ENCODE measurements at places on chromosomes 3 and 15.

DNA sequence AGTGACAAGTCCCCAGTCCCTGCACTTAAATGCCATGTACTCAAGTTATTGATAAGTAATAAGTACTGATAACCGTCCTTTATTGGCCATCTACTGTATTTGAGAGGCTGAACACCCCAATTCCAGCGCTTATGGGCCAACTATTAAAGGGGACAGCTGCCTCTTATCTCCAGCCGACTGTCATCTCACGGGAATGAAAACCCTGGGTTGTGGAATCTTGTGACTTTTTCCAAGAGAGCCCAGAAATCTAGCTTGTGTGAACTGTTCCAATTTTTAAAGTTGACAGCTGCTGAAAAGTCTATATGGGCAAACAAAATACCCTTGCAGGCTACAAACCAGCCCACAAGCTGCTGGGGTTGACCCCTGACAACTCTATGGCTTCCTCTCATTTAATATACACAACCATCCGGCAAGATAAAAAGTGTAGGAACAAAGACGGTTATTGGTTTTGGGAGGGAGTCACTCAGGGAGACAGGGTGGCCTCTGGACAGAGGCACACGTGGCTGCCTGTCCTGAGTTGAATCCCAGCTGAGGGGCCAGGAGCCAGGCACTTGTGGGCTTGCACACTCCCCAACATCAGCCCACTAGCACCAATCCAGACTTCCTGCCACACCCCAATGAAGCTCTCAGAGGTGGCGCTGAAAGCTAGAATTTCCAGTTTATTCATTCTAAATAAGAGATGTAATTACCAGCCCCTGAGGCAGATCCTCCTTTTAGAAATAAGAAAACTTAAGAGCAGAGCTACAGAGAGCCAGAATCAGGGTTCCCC, 16.2 kb downstream of the SPSB4 start:
- no peak for DNase-seq

GRCh38 chr15:69515926-69516325, 63.3 kb downstream of the RPLP1 start:
- DNase-seq: no peak

DNA sequence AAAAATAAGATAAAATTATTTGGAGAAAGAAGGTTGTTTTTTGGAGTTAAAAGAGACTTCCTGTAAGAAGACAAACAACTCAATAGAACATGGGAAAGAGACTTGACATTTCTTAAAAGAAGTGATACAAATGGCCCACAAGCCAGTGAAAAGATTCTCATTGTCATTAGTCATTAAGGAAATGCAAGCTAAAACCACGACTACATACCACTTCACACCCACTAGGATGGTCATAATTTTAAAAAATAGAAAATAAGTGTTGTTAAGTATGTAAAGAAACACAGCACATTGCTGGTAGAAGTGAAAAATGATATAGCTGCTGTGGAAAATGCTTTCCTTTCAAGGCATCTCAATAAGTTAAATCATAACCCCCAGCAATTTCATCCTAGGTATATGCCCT, 44.4 kb upstream of the GK5 start:
- no peak for DNase-seq

DNA sequence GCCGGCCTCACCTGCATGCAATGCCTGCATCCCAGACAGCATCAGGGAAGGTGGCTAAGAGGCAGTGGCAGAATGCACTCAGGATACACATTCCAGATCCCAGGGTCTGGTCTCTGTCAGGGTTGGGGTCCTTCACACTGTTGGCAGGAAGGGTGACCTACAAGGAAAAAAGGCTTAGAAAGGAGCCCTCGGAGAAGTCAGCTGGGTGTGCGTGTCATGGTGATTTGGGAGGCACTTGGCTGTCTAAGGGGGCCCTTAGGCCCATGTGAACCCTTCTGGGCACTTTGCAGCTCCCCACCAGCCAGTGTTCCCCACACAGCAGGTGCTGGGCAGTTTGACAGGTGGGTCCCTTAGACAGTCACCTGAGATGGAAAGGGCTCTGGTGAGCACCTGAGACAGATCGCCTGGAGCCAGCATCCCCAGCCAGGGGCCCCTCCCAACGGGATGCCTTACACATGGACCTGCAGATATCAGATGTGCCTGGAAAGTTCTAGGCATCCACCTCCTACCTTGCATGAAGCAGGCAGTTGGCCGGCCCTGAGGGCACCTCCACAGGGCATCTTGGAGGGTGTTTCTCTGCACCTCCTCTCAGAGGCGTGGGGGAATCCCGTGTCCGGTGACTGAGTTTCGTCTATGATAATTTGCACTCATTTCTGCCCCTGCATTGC, 131.6 kb downstream of the LRRK1 start:
- DNase-seq: no peak

- DNase-seq: no peak
These were observed 102.0 kb downstream of the CMSS1 start for GRCh38 chr3:99919694-99920093.

- DNase-seq: no peak
These were observed 446.2 kb upstream of the NR2F2 start for GRCh38 chr15:95884276-95884675.
